ENCODE measurements at places on chromosomes 7 and 10.

GRCh38 chr10:86123715-86124114, 242.9 kb downstream of the GRID1 start:
- DNase-seq = no peak

GRCh38 chr10:8063128-8063908, 8.8 kb downstream of the GATA3 start:
- DNase-seq = no peak

DNA sequence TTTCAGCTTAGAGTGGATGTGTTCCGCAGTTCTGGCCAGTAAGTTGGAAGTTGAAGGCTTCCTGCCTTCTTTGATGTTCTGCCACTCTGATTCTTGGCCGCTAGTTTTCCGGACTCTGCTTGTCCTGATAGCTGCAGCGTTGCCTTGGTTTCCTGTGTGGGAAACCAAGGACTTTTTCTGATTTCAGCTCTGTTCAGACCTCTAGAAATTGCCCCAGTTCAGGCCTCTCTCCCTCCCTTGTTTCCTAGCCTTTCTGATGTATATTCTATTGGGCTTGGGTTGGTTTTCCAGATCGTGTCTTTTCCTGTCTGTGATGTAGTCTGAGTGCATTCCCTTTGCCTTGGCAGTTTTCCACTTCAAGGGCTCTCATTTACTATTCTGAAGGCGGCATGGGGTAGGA, 318.7 kb downstream of the BBS9 start:
- no peak for DNase-seq

- no peak for DNase-seq
These were observed 1.8 kb downstream of the PARP12 start for GRCh38 chr7:140060788-140061606.

- no peak for DNase-seq
These were observed 21.5 kb downstream of the PAX2 start for GRCh38 chr10:100766693-100767421.

GRCh38 chr10:133024704-133025557, 62.8 kb upstream of the ADGRA1 start:
- DNase-seq = no peak

- no peak for DNase-seq
These were observed 67.0 kb downstream of the CDK6 start for GRCh38 chr7:92769394-92769699.

DNA sequence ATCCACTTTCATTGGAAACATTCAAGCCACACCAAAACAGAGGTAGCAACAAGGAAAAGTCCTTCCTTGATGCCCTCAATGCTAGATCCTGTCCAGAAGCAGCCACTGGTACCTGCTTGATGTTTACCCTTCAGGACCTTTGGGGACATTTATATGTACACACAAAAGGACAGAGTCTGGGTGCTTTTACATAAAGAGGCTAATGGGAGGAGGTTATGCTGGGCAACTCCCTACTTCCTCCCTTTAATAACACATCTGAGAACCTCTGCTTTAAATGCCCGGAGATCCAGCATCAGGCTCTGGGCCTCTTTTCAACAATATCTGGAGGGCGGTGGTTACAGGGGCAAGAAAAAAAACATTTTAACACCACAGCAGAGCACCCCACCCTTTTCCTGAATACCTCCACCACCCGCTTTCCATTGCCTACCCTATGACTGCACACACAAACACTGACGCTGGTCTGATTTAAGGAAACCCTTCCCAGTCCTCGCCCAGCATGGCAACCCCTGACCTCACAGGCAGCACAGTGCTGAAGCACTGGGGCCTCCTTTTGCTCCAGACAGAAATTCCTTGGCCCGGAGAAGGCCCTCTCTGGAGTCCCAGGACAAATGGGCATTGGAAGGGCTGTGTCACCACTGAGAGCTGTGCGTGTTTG, 39.3 kb upstream of the DUSP5 start:
- DNase-seq = no peak

DNA sequence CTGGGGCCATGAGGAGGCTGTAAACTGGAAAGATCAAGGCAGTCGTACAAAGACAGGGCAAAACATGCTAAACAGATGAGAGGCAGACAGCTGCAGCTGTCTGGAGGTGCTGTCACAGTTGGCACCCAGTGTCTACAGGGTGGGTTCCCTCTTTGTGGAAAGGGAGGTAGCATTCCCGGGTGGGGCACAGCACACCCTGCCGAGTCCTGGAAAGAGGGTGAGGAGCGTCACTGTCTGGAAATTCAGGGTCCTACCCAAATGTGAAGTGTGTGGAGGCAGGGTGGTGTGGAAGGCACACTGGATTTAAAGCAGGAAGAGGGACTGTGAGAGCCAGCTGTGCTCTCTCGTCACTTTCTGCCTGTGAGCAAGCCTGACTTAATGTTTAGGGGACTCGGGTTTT, 356.2 kb downstream of the SDK1 start:
- DNase-seq = no peak

DNA sequence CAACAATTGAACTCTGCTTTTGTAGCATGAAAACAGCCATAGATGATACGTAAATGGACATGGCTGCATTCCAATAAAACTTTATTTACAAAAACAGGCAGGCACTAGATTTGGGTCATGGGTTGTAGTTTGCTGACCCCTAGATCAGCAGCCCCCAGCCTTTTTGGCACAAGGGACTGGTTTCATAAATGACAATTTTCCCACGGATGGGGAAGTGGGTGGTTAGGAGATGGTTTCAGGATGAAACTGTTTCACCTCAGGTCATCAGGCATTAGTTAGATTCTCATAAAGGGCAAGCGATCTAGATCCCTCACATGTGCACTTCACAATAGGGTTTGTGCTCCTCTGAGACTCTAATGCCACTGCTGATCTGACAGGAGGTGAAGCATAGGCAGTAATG, 16.5 kb upstream of the ANK3 start:
- no peak for DNase-seq

DNA sequence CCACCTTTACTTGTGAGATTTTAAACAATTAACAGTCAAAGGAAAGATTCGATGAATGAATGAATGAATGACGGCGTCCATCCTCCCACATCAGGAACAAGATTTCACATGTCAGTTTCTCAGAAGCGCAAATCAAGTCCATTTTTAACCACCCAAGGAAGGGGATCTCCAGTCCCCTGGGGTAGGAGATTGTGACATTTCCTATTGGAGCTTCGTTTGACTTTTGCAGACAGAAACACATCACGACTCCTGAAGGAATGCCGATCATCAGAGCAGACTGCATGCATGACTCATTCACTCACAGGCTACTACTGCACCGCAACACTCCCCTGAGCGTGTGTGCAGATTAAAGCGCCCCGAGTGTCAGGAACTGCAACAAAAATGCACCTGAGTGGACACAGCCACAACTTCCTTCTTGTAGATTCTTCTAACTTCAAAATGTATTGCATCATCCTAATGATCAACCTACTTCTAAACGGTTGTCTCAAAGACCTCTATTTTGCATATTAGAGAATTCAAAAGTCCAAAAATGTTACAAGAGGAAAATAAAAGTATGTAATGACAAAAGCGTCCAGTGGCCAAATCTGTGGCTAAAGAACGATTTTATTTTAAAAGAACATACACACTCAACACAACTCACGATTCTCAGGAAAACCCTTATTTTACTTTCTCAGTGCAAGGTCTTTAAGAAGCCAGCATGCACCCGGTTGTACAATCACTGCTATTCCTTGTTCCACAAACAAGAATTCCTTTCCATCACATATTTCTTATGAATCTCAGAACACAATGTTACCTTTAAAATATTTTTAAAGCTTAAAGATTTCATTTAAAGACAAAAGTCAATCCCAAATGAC, 172.6 kb downstream of the FAM107B start:
- no peak for DNase-seq

DNA sequence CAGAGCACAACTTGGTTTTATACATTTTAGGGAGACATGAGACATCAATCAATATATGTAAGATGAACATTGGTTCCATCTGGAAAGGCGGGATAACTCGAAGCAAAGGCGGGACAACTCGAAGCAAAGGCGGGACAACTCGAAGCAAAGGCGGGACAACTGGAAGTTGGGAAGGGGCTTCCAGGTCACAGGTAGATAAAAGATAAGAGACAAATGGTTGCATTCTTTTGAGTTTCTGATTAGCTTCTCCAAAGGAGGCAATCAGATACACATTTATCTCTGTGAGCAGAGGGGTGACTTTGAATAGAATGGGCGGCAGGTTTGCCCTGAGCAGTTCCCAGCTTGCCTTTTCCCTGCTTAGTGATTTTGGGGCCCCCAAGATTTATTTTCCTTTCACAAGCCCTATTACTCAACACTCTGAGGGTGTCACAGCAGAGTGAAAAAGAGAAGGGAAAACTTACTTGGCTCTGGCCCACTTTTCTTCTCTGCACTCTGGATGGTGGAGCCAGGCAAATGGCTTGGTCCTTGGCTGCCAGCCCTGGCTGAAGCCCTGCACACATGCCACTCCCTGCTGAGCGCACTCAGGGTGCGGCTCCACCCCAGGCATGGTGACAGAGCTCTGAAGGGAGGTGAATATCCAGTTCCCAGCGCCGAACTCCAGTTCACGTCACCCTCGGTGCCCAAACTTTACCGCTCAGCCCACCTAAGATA, 46.7 kb downstream of the PARD3 start:
- no peak for DNase-seq

DNA sequence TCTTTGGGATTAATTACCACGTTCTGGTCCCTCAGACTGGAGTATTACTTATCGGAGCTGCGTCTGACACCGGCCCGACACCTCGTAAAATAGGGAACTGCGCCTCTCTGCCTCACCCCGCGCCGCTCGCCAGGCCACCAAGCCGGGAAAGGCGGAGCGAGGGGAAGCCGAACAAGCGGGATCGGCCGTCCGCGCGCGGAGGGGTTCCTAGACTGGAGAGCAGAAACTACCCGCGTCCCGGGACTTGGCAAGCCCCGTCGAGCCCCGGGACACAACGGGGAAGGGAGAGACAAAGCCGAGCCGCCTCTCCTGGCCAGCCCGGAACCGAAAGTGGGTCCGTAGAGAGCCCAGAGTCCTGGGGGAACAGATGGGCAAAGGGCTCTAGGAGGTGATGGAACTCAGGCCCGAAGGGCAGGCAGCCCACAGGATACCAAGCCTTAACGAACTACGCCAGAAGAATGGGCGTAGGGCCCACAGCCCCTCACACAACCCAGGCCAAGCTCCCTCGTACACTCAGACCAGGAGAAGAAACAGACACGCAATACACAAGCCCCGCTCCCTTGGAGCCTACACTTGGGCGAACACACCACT, 6.5 kb downstream of the LBX1 start:
- no peak for DNase-seq

- no peak for DNase-seq
These were observed 5.6 kb upstream of the GARS1 start for GRCh38 chr7:30589111-30589510.

Data from activated gamma-delta T cell (primary cell).